ENCODE measurements at places on chromosomes 11 and 22.

DNA sequence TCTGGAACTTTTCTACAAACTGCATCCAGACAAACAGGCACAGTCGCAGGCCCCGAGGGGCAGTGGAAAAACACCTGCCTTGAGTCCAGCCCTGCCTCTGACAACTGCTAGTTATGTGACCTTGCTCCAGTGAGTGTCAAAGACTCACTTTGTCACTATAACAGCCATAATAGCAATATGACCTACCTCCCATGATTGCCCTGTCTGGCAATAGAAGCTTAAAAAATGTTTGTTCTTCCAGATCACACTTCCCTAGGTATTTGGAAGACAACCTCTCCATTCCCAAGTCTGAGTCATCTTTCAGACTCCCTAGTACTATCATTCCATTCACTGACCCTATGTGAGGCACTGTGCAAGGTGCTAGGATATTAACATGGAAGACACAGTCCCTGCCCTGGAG is 74.5 kb downstream of the RPL27A start:
- no peak for DNase-seq

GRCh38 chr11:119671051-119671450 is 57.9 kb downstream of the NECTIN1 start:
- DNase-seq, result no peak

GRCh38 chr22:47816121-47816862 is 1053.8 kb downstream of the TBC1D22A start:
- no peak for DNase-seq

GRCh38 chr11:12901272-12901671 is 107.8 kb upstream of the RASSF10 start:
- DNase-seq, result no peak

- DNase-seq, result no peak
Measured at GRCh38 chr11:47099214-47099917, 77.3 kb downstream of the ARFGAP2 start.

GRCh38 chr22:25111579-25112517 is 87.8 kb upstream of the CRYBB3 start:
- DNase-seq, result no peak

DNA sequence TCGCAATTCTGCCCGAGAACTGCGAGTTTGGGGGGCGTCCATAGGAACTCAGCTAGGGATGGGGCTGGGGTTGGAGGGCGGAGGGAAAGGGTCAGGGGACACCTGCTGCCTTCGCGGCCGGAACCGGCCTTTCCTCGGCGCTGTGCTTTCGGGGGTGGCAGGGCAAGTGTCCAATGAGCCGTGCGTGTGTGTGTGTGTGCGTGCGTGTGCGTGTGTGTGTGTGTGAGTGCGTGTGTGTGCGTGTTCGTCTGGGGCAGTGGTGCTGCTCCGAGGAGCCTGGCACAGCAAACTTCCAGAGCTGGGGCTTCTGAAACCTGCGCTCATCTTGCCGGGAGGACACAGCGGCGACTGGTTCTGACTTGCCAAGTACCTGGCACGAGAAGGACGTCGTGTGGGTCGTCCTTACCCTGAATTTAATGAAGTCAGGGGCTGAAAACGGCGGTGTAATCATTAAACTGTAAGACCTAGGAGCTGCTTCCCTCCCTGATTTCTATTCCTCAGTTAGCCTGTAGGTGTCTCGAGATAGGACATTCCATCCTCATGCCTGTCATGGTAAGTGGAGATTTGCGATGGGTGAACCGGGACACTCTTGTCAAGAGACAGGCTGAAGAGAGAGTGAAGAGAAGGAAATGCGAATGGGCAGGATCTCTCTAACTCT is 27.0 kb upstream of the AMOTL1 start:
- peak; percentile 49 for DNase-seq

DNA sequence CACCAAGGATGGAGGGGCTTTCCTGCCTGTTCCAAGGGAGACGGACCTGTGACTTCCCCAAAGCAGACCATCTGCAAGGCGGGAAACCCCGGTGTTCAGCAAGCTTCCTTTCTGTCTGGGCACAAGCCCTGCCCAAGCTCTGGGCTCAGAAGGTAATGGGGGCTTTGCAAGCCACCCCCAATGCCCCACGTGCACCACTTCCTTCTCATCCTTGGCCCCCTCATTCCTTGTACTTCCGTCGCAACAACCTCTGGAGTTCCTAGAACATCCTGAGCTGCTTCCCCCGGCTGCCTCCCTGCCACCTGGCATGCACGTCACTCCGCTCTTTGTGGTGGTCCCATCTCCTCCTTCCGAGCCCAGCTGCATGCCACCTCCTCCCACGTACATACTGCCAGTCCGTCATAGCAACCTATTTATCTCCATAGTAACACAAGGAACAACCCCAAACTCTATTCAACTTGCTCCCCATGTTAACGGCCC is 3.9 kb downstream of the MYEOV start:
- DNase-seq, result no peak

- DNase-seq, result no peak
Measured at GRCh38 chr22:47606426-47606825, 844.0 kb downstream of the TBC1D22A start.

GRCh38 chr11:113937918-113938317 is 33.3 kb downstream of the HTR3B start:
- DNase-seq, result no peak

- DNase-seq, result no peak
Measured at GRCh38 chr11:84901991-84902390, 725.2 kb downstream of the DLG2 start.

- DNase-seq, result no peak
Measured at GRCh38 chr11:119803139-119803538, 74.1 kb upstream of the NECTIN1 start.

GRCh38 chr22:35792506-35792905 is 74.8 kb downstream of the APOL5 start:
- no peak for DNase-seq

DNA sequence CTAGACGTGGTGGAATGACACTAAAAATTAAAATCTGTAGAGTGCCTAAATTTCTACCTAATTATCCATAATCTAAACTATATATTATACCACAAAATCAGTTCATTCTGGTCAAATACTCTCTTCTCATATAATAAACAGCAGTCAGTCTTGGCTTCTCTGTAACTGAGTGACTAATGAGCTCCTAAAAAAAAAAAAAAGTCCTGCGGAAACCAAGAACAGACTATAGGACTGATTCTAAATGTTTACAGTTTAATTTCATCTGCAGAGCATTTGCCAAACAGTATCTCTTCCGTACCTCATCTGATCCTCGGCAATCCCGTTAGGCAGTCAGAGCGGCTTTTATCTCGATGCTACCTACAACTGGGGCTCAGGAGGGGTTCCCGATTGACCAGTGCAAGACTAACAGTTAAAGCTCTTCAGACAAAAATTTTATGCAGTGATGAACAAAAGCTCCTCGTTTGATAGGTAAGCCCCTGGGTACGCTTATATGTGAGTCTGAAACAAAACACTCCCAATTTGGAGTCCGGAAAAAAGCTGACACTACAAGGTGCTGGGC is 686 bp downstream of the KIF18A start:
- no peak for DNase-seq

DNA sequence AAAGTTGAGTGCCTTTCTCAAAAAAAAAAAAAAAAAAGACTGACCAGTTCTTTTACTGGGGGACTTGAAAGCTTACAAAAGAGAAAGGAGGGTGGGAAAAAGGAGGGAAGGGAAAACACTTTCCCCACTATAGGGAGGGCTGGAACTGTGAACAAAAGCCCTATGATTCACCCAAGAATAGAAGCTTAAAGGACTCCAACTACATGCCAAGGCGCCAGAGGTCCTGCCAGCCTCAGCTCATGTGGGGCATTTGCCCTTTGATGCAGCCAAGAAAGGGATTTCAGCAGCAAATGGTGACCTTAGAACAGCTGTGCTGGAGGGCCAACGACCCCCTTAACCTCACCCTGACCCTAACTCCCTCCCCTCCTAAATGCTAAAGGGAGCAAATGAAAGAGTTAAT is 160.0 kb downstream of the NTM start:
- DNase-seq, result no peak

DNA sequence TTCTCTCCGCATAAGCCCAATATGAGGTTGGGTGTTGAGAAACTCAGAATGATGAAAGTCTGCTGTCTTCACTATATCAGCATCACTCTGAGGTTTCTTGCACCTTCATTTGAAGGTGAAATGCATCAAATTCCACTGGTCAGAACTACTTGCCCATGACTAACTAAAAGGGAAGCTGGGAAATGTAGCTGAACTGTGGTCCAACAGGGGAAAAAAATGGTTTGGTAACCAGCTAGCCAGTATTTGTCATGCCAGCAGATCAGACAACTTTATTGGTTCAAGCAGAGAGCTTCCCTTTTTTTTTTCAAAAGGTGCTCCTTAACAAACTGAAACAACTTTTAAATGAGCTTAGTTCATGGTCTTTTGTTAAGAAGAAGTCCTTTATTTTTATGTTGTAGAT is 14.2 kb upstream of the PIK3C2A start:
- DNase-seq, result no peak

DNA sequence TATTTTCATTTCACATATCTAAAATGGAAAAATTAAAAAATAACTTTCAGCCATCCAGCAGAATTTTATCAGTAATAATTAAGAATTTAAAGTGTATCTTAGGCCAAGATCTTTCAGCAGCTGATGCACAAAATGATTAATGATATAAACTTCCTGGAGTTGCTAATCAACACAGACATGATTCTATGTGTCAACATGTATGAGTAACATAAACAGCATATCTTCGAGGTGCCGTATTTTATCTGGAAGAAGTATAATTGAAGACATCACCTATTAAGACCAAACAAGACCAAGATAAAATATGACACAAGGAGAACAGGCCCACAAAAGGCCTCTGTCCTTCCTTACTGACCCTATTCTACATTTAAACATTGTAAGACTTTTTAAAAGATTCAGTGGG is 45.2 kb downstream of the SLC5A12 start:
- no peak for DNase-seq
